Pulmonary artery endothelial cell (primary cell): ENCODE measurements at places on chromosomes 13 and 19.

- DNase-seq: no peak
Measured at GRCh38 chr13:91740756-91741155, 342.3 kb downstream of the GPC5 start.

DNA sequence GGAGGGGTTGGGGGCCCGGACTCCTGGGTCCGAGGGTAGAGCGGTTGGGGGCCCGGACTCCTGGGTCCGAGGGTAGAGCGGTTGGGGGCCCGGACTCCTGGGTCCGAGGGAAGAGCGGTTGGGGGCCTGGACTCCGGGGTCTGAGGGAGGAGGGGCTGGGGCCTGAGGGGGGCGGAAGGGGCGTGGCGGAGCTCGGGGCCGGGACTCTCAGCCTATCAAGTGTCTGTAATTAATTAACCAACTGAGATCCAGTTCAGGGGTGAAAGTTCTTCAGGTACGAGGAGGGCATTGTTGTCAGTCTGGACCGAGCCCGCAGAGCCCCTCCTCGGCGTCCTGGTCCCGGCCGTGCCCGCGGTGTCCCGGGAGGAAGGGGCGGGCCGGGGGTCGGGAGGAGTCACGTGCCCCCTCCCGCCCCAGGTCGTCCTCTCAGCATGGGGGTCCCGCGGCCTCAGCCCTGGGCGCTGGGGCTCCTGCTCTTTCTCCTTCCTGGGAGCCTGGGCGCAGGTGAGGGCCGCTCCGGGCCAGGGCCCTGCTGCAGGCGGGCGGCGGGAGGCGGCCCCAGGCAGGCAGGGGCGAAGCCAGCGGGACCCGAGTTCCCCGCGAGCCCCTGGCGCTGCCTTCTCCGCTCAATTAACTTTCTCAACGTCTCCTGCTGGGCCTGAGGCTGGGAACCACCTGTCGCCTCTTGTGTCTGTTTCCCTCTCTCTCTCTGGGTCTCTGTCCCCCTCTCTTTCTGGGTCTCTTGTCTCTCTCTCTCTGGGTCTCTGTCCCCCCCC lies 697 bp downstream of the FCGRT start:
- no peak for DNase-seq

DNA sequence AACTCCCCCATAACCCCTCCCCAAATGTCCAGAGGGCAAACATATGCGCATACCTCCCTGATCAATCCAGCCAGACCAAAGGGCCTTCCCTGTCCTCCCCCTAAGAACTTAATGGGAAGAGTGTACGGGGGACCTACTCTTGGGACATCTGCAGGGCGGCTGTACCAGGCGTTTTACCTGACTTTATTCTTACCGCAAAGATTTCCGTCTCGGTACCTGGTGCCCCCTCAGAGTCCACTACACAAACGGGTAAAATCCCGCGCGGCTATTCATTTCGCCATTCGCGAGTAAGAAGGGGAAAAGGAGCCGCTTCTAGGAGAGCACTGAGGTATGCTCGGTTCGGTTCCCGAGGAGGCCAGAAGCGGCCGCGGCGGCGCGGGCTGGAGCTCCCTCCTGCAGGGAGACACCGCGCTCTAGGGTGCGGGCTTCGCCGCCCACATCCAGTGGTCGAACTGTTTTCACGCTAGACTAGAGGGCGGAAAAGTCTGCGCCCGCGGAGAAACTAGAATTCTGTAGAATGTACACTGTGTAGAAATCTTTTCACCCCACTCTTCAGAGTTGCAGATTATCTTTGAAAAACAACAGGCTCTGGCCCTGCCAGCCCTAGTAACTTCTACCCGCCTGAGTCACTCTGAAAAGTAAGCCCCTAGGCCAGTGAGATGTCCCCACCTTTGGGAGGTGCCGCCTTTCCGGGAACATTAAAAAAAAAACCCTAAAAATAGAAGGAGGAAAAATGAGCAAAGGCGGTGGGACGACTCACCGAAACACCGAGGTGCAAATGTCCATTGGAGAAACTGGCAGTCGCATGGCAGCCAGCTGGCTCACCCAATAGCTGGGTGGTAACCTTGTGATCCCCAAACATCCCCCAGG lies 3.8 kb upstream of the TSHZ3 start:
- DNase-seq: no peak

GRCh38 chr19:16908759-16909158 lies 20.0 kb downstream of the F2RL3 start:
- DNase-seq: no peak

DNA sequence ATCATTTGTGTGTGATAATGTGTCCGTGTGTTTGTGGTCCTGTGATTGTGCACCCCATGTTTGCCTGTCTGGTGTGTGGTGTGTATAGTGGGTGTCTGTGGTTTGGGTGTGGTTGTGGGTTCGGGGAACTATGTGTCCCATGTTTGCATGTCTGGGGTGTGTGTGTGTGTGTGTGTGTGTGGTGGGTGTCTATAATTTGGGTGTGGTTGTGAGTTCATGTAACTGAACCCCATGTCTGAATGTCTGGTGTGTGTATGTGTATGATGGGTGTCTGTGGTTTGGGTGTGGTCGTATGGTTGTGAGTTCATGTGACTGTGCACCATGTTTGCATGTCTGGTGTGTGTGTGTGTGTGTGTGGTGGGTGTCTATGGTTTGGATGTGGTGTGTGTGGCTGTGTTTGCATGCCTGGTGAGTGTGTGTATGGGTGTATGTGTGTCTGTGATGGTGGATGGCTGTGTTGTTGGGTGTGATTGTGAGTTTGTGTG lies 11.1 kb upstream of the NFIX start:
- DNase-seq: no peak

GRCh38 chr13:37669845-37670244 lies 71.3 kb upstream of the POSTN start:
- no peak for DNase-seq

DNA sequence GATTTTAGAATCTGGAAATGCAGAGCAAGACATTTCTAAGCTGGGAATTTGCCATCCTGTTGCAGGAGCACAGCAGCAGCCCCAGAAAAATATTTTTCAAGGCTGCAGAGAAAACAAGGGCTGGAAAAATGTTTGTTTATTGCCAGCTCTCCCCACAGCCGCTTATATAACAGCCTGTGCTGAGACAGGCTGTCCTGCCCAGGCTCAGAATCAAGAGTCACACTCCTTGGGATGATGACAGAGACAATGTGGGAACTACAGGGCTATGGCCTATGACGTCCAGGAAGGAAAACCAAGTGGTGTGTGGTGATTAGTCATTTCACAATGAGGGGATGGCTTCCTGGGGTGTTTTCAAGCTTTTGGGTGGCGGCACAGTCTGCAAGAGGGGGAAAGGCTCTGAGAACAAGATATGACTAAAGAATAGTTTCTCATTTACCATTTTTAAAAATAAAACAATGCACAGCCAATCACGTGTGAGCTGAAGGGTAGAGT lies 136.3 kb upstream of the SERP2 start:
- peak; percentile 95 for DNase-seq

DNA sequence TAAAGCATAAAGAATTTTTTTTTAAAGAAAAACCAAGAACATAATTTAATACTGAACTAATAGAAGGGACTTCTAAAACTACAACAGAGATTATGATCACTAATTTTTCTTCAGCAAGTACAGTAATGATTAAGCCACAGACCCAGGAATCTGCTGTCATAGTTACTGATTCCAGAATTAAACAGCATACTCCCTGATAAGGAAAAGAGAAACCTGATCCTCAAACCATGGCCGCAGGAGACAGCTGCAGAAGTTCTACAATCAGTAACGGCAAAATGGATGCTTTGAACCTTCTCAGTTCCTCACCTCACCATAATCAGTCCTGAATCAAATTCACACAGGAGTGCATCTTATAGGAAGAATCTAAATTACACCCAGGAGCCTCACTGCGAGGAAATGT lies 939.0 kb upstream of the SLITRK1 start:
- no peak for DNase-seq

DNA sequence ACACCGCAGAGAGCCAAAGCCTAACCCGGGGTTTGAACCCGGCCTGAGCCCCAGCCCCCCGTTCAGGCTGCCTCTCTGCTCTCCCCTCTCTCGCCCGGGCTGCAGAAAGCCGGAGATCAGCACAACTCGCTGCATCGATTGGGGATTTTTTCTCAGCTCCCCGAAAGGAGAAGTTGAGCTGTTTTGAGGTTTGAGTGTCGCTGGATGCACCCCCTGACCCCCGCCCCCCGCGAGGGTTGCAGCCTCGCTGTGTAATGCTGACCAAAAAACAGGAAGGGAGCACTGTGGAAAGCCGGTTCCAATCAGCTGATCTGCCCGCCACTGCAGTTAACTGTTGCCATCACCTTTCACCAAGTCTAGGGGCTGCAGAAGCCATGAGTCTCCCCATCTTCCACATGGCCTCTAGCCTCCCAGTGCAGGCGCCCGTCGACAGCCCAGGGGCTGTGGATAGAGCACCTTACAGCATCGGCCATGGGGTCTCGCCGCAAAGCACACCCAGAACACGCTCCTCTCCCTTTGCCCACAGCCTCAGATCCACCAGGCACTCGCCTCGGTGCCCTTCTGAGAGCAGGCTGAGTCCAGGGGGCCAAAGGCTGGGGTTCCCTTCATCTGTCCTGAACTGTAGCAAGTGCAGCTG lies 34.5 kb downstream of the MYO9B start:
- DNase-seq: no peak

GRCh38 chr13:21730186-21730880 lies 59.5 kb downstream of the FGF9 start:
- DNase-seq: no peak

GRCh38 chr13:75299246-75299645 lies 182.7 kb downstream of the TBC1D4 start:
- DNase-seq: no peak

DNA sequence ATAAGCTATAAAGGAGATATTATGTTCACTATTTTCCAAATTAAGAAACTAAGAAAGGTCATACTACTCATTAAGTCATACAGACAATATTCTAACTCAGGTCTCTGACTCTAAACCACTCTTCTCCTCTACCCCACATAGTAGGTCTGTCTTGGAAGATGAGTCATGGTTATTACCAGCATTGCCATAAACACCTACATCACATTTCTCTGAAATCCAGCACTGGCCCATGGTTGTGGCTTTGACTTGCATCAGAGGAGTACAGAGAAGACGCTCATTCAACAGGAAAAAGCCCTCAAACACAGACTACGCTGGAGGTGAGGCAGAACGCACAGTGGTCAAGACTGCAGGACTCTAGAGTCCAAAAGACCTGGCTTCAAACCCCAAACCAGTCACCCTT lies 476.8 kb downstream of the COG6 start:
- DNase-seq: no peak

- no peak for DNase-seq
Measured at GRCh38 chr13:51019026-51019425, 92.0 kb downstream of the C13orf42 start.

DNA sequence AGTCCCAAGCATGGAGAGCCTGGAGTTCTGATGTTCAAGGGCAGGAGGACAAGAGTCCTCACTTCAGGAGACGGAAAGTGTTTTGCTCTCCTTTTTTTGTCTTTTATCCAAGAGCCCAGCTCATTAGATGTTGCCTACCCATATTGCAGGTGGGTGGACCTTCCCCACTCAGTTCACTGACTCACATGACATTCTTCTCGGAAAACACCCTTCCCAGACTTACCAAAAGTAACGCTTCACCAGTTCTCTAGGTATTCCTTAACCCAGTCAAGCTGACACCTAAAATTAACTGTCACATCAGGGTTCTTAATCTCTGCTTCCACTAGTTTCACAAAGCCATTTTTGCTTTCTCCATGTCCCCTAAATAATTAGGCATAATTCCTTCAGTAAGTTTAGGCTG lies 2215.4 kb upstream of the PCDH20 start:
- DNase-seq: no peak
